Stimulated activated CD4-positive, alpha-beta T cell treated with anti-CD3 and anti-CD28 coated beads, Interleukin-1b, Interleukin-23, amount 100 ng/mL, for 1 hour (primary cell): ENCODE measurements at places on chromosomes 3 and 15.

- no peak for DNase-seq
These were observed 182.9 kb downstream of the KCNMB2 start for GRCh38 chr3:178718995-178719635.

- no peak for DNase-seq
These were observed 14.1 kb downstream of the TEX264 start for GRCh38 chr3:51684971-51685751.

DNA sequence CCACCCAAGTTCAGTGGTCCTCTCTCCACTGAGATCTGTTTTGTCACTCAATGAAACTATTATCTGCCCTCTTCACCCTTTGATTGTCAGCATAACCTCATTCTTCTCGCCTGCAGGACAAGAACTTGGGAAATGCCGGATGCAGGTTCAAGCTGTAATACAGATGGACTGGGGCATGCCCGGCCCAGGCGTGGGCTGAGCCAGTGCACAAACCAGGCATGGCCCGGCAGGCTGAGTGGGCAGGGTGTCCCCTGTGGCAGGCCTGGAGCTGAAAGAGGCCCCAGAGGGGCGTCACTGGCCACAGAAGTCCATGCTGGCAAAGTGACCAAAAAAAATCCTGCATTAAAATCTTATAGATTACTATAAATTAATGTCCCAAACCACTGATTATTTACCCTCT lies 638.9 kb upstream of the EPHA6 start:
- DNase-seq: no peak

DNA sequence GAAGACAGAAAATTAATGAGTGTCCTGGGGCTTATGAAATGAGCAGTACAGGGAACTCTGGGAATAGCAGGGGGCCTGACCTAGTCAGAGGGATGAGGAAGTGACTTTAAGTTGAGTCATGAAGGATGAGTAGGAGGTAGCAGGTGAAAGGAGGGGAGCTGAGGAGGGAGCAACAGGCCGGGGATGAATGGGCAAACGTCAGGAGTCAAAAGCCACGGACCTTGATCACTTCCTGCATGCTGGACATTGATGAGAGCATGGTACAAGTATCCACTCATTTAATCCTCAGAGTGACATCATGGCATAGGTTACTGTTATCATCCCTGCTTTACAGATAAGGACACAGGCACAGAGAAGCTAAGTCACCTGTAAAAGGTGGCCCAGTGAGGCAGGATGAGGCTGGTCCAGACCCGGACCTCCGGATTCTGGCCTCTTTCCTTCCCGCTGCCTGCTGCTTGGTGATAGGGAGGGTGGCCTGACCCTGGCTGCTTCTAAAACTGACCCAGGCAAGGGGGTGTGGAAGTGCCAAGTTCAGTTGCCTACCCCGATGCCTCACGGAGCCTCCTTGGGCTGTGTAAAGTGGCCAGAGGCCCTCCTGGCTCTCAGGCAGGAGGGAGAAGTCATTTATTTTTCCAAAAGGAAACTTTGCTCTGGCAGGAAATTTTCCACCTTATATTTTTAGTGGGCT lies 7.6 kb downstream of the CORO2B start:
- DNase-seq: no peak

GRCh38 chr3:184597829-184598573 lies 36.4 kb downstream of the EPHB3 start:
- DNase-seq: no peak

GRCh38 chr3:67655364-67656121 lies 1.1 kb upstream of the SUCLG2 start:
- no peak for DNase-seq

DNA sequence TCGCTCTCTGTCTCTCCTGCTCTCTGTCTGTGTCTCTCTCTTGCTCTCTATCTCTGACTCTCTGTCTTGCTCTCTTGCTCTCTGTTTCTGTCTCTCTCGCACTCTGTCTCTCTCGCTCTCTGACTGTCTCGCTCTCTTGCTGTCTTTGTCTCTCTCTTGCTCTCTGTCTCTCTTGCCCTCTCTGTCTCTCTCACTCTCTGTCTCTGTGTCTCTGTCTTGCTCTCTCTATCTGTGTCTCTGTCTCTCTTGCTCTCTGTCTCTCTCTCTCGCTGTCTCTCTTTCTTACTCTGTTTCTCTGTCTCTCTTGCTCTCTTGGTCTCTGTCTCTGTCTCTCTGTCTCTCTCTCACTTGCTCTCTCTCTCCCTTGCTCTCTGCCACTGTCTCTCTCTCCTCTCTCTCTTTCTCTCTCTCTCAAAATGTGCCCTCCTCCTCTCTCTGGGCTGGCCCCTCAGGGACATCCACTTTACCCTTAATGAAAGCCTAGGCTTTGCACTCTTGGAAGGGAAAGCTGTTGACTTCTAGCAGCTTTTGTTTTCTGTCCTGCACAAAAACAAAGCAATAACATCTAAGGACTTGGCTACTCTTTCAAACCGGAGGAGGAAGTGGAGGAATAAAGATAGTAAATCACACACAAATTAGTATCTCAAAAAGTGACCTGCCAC lies 73.9 kb upstream of the NR2E3 start:
- no peak for DNase-seq

DNA sequence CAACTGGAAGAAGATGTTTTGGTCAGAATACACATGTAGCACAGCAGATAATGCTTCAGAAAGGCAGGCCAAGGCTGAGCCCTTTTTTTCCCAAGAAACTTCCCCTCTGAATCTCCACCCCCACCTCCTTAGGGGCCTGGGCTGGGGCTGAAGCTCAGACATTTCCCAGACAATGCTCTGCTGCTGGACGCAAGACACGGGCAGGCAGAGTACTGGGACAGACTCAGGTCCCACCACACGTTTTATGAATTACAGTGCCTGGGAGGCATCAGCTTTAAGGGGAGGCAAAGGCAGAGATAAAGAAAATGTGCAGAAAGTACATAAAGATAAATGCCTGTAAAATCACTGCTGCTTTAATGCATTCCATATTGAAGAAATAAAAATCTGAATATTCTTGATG lies 479.4 kb downstream of the ERC2 start:
- no peak for DNase-seq

DNA sequence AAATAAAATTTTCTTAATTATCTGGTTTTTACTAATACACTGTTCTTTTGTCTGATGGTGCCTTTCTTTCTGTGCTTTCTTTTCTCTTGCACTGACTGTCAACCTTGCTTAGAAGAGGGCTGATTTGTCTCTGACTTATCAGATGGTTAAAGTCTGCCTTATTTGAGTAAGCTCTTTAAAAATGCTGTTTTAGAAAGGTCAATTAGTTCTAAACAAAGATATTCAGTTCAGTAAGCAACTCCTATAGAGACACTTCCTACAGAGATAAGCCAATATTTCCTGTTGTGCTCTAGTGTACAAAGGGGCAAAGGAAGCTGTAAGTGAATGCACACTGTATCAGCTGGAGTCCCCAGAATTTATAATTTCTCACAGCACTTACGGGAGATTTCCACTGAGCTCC lies 153.4 kb upstream of the TSPAN3 start:
- no peak for DNase-seq

DNA sequence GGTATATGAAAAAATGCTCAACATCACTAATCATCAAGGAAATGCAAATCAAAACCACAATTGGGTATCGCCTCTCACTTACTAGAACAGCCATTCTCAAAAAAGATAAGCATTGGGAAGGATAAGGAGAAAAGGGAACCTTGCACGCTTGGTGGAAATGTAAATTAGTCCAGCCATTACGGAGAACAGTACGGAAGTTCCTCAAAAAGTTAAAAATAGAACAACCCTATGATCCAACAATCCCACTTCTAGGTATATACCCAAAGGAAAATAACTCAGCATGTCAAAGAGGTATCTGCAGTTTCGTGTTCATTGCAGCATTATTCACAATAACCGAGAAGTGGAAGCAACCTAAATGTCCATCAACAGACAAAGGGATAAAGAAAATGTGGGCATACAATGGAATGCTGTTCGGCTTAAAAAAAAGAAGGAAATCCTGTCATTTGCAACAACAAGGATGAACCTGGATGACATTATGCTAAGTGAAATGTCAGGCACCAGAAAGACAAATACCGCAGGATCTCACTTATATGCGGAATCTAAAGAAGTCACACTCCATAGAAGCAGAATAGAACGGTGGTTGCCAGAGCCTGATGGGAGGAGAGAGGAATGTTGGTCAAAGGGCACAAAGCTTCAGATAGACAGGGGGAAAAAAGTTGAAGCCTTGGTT lies 11.7 kb upstream of the CMTM7 start:
- no peak for DNase-seq

GRCh38 chr3:133853925-133854227 lies 41.8 kb downstream of the RAB6B start:
- no peak for DNase-seq

- DNase-seq: no peak
These were observed 76.9 kb downstream of the PIK3R4 start for GRCh38 chr3:130669740-130670139.

GRCh38 chr3:164095949-164096348 lies 982.3 kb downstream of the SI start:
- DNase-seq: no peak

GRCh38 chr15:101308604-101309435 lies 13.8 kb upstream of the SNRPA1 start:
- DNase-seq: no peak

DNA sequence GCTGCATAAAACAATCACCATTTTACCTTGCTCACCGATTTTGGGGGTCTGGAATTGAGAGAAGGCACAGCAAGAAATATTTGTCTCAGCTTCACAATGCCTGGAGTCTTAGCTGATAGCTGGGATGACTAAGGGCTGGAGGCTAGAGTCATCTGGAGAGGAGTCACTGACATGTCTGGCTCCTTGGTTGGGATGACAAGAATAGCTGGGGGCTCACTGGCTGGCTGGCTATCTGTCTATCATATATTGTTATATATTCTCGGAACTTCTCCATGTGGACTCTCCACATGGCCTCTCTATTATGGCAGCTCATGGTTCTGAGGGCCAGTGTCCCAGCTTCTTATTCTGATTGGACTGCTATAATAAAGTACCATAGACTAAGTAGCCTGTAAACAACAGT lies 20.0 kb upstream of the TRIM71 start:
- DNase-seq: no peak

GRCh38 chr3:100697723-100698285 lies 11.5 kb upstream of the TFG start:
- DNase-seq: no peak

DNA sequence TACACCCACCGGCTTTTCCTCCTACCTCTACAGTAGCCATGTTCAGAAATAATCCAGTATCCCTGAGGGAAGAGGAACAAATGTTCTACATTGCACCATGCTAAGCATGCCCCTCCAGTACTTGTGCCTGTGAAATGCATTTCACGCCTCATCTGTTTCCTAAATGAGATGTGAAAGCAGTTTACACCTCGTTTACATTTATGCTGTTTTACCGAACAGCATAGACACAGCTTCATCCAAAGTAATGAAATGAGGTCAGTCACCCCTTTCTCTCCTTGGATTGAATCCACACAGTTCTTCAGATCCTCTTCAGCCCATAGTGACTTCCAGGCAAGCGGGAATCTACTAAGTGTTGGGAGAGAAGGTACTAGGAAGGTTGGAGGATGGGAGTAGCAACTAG lies 514.3 kb downstream of the PDCD6IP start:
- no peak for DNase-seq

DNA sequence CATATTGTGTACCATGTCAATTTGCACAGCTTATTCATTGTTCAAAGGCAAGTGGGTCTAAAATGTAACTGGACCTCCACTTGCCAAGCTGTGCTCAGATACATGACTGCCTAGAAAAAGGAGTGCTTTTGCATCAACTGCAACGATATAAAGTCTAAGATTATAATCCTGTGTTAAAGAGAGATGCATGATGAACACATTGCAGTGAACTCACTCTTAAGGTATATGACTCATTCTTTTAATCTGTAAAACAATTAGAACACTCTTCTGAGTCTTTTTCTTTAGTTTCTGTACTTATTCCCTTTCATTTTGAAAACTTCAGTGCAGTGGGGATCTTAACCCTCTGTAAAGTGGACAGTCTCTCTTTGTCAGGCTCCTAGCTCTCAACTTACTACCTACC lies 982.8 kb downstream of the ROBO1 start:
- no peak for DNase-seq

DNA sequence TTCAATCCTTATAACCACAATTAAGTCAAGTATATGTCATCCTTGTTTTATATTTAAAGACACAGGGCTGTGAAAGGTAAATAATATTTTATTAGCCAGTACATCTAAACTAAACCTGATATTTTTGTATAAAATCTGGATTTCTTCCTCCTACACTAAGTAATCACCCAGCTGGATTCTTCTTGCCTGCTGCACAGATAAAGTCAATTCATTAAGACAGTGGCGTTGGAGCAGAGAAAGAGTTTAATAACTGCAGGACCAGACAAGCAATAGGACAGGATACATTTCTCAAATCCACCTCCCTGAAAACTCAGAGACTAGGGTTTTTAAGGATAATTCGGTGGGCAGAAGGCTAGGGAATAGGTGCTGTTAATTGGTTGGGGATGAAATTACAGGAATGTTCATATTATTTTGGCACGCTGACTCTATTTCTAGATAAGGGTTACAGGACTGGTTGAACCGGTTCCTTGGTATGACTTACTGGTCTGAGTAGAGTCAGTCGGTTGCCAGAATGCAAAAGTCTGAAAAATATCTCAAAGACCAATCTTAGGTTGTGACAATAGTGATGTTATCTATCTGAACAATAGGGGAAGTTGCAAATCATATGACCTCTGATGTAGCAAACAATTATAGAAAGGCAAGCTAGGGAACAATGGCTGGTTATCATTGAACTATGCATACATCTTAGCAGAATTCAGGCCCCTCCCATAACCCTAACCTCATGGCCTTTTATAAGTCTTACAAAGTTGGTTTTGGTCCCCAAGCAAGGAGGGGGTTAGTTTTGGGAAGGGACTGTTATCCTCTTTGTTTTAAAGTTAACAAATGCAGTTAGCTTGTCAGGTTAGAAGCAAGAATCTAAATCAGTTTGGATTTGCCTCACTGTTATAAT lies 244.8 kb downstream of the ALCAM start:
- DNase-seq: no peak

DNA sequence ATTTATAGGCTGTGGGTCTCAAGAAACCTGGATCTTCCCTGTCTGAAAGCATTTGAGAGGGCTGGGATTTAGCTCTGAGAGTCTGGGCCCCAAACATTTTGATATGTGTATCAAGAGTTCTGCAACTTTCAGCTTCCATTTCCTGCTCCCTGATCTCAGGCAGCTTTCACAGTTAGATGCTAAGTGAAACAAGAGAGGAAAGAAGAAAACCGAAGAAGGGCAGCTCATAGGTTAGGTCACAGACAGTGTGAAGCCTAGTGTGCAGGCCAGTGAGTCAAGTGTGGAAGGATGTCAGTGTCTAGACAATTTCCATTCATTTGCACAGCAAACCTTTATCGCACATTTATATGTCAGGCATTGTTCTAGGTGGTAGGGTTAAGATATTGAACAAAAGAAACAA lies 173.6 kb upstream of the PROK2 start:
- no peak for DNase-seq

- DNase-seq: no peak
These were observed 52.3 kb downstream of the FAM174B start for GRCh38 chr15:92603278-92603677.

- no peak for DNase-seq
These were observed 207.5 kb downstream of the IL20RB start for GRCh38 chr3:137165117-137165806.

- no peak for DNase-seq
These were observed 356.3 kb downstream of the FOXP1 start for GRCh38 chr3:71227270-71227661.
